ENCODE measurements at places on chromosomes 2 and 18.

DNA sequence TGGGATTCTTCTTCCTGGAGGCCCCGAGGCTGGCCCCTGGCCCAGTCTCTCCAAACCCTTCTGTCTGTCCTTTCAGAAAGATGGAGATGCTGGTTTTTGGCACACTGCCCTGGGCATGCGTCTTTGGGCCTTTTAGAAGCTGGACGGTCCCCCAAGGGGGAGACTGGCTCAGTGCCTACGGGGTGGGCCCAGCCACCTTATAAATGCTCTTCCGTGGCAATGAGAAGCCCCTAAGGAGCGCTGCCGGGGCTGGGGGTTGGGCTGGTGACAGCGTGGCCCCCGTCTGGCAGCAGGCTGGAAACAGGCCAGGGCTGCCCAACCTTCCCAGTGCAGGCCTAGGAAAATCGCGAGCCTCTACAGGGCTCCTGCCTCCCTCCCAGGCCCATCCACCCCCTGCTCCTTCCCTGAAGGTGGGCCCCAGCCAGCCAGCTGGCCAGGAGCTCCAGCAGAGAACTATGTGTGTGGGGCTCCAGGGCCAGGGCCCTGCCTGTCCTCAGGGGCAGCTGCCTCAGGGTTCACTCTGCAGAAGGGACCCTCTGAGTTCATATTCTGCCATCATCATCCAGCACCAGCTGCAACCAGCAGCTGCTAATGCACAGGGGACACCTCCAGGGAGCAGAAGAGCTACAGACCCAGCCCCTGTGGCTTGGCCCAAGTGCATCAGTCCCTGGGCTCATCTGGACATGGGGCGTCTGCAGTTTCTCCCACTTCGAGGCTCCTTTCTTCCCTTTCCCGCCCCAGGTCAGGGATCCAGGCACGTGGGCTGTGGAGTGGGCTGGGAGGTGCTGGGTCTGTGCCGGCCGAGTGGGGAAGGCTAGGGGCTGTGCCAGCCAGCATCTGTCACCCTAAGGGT, 107.6 kb upstream of the OTOS start:
- DNase-seq, result no peak

- DNase-seq, result no peak
These were observed 204.2 kb downstream of the LOXHD1 start for GRCh38 chr18:46452820-46453219.

- no peak for DNase-seq
These were observed 38.1 kb upstream of the NTSR2 start for GRCh38 chr2:11708106-11708505.

DNA sequence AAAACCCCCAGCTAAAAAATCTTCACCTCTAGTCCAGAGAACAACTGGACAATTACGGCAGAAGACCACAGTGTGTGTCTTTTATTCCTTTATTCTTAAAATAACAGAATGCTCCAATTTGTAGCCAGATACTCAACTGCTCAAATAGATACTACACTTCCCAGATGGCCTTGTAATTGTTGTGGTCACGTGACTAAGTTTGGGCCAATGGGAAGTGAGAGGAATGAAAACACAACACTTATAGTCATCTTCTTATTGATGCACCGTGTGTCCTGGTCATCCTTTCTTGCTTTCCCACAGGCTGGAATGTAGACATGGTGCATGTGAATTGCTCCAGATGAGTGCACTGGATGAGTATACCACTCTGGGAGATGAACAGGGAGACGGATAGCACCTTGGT, 145.1 kb downstream of the CDC42EP3 start:
- no peak for DNase-seq

DNA sequence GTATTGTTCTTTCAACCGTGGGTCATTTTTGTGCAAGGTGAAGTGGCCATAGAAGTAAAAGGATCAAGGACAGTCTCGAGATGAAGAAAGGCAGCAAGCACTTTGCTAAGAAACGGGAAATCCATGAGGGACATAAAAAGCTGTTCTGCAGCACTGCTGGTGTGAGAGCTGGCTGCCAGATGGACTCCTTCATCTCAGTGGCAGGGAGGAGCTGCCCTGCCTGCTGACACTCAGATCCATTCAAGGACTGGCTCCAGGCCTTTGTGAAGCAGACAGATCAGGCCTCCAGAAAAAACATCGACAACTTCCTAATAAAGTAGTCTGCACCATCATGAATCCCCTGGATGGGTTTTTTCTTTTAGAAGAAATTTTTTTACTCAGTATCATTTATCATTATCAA, 29.5 kb downstream of the RMC1 start:
- DNase-seq, result no peak

GRCh38 chr2:128746356-128746755, 427.7 kb upstream of the HS6ST1 start:
- DNase-seq, result no peak

GRCh38 chr2:32168513-32168912, 2.8 kb downstream of the SLC30A6 start:
- no peak for DNase-seq

- DNase-seq, result no peak
These were observed 25.0 kb upstream of the RAPGEF4 start for GRCh38 chr2:172710584-172711047.

- no peak for DNase-seq
These were observed 548 bp upstream of the FBLN7 start for GRCh38 chr2:112137516-112138158.

DNA sequence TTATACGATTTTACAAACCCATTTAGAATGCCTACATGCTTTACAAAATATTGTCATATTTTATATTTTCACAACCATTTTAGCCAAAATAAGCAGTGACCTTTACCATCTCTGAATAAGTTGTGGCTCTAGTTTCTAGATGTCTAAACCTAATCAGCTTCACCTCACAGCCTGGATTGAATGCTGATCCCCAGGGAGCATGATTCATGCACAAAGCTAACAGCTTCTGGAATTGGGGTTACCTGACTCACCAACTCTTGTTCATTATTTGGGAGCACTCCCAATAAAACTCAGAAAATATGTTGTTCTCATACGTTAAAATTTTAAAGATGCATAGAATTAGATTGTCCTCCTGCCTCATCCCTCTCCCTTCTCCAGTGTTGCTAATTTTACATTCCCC, 611.7 kb upstream of the NETO1 start:
- no peak for DNase-seq

Data from stimulated activated CD8-positive, alpha-beta memory T cell treated with anti-CD3 and anti-CD28 coated beads, Interleukin-15, amount 100 ng/mL, for 4 hours (primary cell).